Spinal cord (tissue), 10 donors: ENCODE measurements at places on chromosomes 16 and 17.

DNA sequence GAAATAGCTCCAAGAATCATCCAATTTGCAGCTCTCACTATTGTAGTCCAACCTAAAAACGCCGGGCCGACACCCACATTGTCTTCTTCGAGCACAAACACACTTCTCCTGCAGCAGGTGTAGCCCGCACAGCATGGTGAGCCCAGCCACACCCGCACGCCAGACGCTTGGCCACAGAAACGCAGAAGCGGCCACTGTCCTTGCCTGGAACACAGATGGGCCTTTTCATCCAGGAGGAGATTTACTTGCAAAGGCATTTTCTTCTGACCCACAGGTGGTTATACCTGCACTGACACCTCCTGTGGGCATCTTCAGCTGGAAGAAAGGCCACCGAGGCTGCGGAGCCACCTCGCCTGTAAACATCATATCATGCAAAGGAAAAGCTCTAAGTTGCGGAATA, 98.4 kb downstream of the ADCY9 start:
- no peak for DNase-seq

GRCh38 chr17:4769628-4770027, 2.1 kb upstream of the TM4SF5 start:
- no peak for DNase-seq

GRCh38 chr16:64445649-64446048, 676.2 kb downstream of the CDH11 start:
- no peak for DNase-seq

DNA sequence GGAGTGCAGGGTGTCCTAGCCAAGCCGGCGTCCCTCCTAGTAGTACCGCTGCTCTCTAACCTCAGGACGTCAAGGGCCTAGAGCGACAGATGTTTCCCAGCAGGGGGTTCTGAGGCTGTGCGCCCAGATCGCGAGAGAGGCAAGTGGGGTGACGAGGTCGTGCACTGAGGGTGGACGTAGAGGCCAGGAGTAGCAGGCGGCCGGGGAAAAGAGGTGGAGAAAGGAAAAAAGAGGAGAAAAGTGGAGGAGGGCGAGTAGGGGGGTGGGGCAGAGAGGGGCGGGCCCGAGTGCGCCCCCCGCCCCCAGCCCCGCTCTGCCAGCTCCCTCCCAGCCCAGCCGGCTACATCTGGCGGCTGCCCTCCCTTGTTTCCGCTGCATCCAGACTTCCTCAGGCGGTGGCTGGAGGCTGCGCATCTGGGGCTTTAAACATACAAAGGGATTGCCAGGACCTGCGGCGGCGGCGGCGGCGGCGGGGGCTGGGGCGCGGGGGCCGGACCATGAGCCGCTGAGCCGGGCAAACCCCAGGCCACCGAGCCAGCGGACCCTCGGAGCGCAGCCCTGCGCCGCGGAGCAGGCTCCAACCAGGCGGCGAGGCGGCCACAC, at the start of gene MMP2:
TSS of gene MMP2 (plus strand) at position 372 of the 603 bp plus-strand sequence. CDS start 282 bp downstream, outside the sequence.
- no peak for DNase-seq

- no peak for DNase-seq
Observed at GRCh38 chr17:82272495-82273326, 789 bp downstream of the CSNK1D start.

- DNase-seq: no peak
Observed at GRCh38 chr16:3656491-3657468, 2.3 kb downstream of the DNASE1 start.

DNA sequence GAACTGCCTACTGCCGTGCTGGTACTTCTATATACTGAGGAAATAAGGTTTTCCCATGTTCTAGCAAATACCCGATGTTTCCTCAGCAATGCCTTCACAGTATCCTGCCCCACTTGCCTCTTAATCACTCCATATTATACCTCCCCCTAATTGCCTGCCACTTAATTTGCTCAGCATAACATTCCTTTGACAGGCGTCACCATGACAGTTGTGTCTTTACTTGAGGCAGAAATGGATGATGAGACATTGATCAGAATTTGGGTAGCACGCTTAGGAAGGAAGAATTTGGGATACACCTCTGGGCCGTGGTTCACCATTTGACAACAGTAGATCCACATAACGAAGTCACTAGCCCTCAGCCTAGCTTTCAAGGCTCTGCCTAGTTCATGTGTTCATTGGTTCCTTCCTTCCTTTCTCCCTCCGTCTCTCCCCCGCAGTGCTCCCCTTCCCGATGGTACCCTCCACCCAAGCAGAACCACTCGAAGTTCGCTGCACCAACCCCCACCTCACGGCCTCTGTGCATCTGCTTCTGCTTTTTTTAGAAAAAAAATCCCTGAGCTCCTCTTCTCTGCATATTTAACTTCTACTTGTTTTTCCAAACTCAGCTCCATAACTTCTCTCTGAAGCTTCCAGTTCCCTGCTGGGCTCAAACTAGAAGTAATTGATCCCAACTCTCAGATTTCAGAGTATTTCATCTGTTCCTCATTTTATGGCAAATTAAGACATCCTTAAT, 19.4 kb downstream of the IQCK start:
- DNase-seq: no peak

GRCh38 chr17:1271030-1271423, 783 bp downstream of the BHLHA9 start:
- no peak for DNase-seq

DNA sequence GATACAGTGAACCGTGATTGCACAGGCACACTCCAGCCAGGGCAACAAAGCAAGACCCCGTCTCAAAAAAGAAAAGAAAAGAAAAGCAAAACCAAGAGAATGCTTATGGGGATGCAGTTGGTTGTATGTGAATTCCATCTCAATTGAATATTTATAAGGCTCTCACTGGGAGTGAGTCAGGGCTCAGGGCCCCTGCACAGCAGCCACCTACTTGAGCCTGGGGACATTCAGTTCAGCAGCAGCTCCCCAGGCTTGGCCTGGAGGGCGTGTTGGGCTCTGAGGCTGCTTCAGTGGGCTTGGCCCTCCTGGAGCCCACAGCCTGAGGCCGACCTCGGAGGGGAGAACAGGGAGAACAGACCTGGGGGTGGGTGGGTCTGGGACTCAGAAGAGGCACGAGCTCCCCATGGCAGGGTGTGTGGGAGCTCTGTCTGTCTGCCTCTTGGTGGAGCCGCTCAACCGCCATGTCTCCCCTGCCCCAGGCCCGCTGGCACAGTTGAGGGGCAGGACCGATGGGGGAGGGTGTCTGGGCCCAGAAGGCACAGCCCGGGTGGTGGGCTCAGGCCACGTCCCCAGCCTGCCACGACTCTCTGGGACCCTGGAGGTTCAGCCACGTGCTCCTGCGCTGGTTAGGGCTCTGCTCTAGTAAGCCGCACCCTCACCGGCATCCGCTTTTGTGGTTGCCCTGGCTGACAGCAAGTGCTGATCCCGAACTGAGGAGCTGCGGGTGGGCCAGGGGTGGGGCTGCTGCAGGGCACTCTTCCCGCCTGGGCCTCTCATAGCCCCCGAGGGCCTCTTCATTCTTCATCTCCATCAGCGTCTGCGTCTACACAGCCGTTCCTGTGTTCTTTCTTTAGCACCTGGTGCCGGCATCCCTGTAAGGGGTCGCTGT, 24.8 kb downstream of the ZFPM1 start:
- DNase-seq: no peak

DNA sequence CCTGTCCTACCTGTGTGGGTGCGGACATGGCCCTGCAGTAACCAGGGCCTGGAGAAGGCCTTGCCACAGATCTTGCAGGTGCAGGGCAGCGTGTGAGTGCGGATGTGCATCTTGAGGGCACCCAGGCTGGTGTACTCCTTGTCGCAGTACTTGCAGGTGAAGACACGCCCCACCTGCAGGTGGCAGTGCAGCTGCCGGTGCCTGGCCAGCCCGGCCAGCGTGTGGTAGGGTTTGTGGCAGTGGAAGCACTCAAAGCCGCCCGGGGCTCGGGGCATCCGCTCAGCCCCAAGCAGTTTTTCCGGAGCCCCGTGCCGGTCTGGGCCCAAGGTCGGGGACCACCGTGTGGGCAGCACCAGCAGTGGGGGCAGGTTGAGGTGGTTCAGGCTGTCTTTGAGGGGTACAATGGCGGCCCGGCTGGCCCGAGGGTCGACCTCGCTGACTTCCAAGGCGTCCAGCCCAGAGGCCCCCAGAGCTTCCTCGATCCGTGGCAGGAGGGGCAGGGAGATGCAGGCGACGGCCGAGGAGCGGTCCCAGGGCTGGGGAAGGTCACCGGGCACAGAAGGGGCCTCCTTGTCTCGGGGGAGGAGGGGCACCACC, 5.1 kb downstream of the SNAI3 start:
- DNase-seq: no peak

GRCh38 chr17:48663134-48663924, 37.2 kb upstream of the HOXB9 start:
- peak; percentile 35 for DNase-seq

- no peak for DNase-seq
Observed at GRCh38 chr17:82887255-82888164, 47.7 kb upstream of the ZNF750 start.

GRCh38 chr16:69435977-69436820, 11.8 kb downstream of the CYB5B start:
- DNase-seq: no peak

- DNase-seq: no peak
Observed at GRCh38 chr17:9874722-9875121, 30.3 kb downstream of the RCVRN start.

DNA sequence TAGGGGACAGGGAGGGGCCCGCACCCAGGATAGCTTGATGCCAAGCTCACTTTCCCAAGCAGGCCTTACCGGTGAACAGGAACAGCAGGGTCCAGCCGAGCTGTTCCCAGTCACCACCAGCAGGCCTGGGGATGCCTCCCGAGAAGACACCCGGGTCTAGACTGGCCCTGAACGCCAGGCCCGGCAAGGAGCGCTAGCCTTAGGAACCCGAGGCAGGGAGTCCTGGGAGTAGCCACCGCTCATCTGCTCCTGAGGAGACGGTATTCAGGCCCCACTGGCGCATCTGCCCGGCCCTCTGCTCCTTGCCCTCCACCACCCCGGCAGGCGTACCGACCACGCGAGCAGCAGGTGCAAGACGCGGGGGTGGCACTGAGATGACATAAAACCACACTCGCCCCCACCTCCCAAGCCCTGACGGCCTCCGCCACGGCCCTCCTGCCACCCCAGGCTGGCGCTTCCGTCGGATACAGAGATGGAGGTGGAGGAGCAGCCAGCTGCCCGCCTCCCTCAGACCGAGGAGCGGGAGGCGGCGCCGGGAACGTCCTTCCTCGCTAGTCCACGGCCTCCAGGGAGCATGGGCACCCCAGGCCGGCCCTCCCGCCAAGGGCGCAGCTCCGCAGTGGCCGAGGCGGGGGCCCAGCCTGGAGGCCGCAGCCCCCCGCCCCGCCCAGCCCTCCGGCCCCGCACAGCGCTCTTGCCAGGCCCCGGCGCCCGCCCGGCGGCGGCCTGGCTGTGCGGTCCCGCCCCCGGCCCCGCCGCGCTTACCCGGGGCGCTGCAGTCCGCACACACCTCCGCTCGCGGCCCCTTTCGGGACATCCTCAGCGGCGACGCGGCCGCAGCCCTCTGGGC, 661 bp downstream of the GIT1 start:
- DNase-seq: no peak

DNA sequence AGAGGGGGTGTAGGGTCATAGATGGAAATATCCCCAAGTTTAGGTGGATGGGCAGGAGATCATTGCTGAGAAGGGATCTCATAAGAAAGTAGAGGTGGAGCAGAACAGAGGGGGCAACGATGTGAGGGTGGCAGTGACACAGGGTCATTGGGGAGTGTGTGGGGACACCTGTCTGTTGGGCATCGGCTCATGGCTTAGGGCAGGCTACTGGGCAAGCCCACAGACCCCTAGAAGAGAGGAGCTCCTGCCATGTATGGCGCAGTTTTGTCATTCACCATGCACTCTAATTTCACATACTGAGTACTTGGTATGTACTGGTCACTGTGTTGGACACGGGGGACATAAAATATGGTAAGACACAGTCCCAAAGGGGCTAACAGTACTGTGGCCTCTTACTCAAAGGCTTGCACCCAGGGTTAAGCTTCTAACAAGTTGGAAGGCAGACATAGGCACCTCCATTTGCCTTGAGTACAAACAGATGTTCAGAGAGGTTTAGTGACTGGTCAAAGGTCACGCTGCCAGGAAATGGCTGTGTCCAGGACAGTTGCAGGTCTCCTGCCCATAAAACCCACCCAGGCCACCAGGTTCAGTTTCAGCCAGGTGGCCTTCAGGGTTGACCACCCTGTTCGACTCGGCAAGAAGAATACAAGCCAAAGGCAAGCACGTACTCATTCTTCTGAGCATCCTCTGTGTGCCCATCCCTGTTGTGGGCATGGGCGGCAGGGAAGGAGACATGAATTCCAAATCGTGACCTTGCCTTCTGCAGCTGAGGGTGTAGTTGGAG, 580.2 kb downstream of the KCNJ18 start:
- DNase-seq: no peak

DNA sequence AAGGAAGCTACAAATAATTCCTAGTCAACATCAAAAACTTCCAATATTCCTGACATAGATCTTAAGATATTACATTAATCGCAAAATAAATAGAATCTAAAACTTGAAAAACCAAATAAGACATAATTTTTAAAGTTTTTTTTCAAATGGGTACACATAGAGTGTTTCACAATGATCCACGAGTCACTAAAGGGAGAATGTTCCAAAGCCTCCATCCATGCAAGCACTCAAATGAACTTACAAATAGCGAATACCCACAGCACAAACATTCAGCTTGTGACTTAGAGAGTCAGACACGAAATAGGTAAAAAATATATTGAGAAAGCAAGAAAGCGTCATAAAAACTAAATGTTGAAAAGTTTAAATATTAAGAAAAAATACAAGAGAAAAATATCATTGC, 65.7 kb downstream of the CEP112 start:
- DNase-seq: no peak

GRCh38 chr17:75404223-75404730, 1.2 kb downstream of the GRB2 start:
- no peak for DNase-seq

DNA sequence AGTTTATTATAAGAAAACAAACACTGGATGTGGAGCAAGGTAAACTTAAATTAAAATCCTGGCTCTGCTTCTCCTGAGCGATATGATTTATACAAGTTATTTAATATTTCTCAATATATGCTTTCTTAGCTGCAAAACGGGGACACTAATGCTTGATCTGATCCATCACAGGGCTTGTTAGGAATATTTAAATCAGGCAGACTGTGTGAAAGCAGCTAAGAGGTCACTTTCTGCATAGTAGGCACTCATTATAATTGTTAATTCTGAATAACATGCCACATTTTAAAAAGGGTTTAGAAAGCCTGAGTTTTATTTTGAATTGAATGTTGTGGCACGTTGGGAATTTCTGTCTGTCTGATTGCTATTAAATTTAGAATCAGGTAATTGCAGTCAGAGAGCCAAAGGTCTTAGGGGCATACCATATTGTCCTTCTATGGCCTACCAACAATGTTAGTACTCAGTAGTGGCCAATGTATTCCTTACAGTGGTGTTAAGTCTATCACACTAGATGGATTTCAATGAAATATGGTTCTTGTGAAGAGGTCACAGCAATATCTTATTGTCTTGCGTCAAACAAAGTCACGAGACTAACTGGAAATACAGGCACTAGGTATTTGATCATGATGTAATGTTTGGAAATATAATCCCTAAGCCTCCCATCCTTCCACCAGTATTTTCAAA, 890.0 kb upstream of the CDH8 start:
- no peak for DNase-seq
